K562 (cell line): ENCODE measurements at places on chromosomes 13 and 19.
A peak's percentile ranks its signal among the peaks of the same experiment; 100 is the strongest.

GRCh38 chr19:31270897-31271296 is 78.3 kb downstream of the TSHZ3 start:
- DNase-seq, result no peak
- peaks cover 35% of the 10 kb centered on the region for H3K27me3 ChIP-seq
- H3K36me3 ChIP-seq, result no peaks in the 10 kb centered on the region

DNA sequence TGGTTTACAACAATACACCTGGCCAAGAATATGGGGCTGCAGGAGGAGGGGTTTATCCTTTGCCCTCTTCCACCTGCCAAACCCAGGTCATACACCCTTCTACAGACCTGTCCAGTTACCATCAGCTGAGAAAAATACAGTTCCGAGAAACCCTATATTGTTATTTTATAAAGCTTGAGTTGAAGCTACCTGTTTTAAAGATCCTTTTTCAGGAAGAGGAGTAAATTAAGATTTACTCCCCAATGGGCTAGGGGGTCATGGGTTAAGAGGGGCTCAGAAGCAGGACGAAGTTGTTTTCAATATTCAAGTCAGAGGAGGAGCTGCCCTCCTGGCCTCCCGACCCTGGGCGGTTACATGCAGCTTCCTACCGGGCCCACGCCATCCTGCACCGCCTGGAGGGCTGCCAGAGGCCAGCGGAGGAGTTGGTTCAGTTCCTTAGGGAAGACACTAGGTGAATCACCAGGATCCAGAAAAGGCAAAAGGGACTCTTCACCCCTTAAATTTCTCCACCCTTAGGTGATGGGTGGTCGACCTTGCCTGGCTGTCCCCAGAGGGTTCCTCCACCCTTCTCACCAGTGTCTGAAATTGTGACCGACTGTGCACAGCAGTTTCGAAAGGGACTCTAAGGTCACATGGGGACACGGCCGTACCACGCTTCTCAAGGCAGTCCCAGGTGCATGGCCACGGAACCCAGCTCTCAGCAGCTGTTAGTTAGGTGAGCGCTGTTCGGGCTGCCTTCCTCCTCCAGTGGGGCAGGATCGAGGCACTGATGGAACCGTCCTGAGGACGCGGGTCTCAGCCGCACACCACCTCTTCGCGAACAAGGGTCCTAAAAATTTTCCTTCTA is 1.2 kb downstream of the GJB2 start:
- no peaks in the 10 kb centered on the region for H3K36me3 ChIP-seq
- no peak overlapping the region for H3K27ac ChIP-seq
- peaks cover 4% of the 10 kb centered on the region for H3K4me1 ChIP-seq
- H3K4me3 ChIP-seq, result no peak overlapping the region

DNA sequence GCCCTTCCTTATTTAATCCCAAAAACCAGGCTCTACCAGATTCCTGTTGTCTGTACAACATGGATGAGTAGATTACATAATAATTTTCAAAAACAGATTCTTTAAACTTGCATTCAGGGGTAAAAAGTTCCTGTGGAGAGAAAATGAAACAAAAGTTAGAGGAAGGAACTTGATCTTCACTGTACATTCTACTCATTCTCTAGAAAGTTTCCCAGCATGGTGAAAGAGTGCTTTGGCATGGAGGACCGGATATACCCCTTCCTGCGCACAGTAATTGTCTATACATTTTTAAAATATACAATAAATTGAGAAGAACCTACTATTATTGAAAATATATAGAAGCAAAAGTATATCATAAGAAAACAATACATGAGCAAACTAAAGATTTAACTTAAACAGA is 274.2 kb downstream of the ITGBL1 start:
- no peak overlapping the region for H3K4me3 ChIP-seq
- H3K27me3 ChIP-seq, result no peaks in the 10 kb centered on the region
- no peaks in the 10 kb centered on the region for H3K36me3 ChIP-seq
- H3K27ac ChIP-seq, result no peak overlapping the region
- DNase-seq, result no peak
- no peaks in the 10 kb centered on the region for H3K4me1 ChIP-seq

GRCh38 chr13:98508685-98509084 is 68.2 kb downstream of the STK24 start:
- peaks cover 71% of the 10 kb centered on the region for H3K4me1 ChIP-seq
- H3K4me3 ChIP-seq, result no peak overlapping the region
- peak overlapping the region; percentile 95 for H3K27ac ChIP-seq
- H3K36me3 ChIP-seq, result peaks cover 21% of the 10 kb centered on the region; the same call in 2 of the 3 replicates

GRCh38 chr13:44155422-44156293 is 218.0 kb upstream of the SERP2 start:
- no peaks in the 10 kb centered on the region for H3K36me3 ChIP-seq
- no peak overlapping the region for H3K4me3 ChIP-seq
- no peak for DNase-seq
- no peaks in the 10 kb centered on the region for H3K4me1 ChIP-seq
- no peaks in the 10 kb centered on the region for H3K27me3 ChIP-seq

GRCh38 chr19:44777715-44778347 is at the start of gene CBLC:
Gene CBLC, plus strand, starts transcription at chr19:44777890. Its CDS starts 42 bp downstream, at chr19:44777932.
- H3K4me3 ChIP-seq, result no peak within 1 kb of the TSS
- H3K27me3 ChIP-seq, result no peaks in the 10 kb centered on the region
- H3K27ac ChIP-seq, result no peak within 1 kb of the TSS
- no peaks in the 10 kb centered on the region for H3K36me3 ChIP-seq

DNA sequence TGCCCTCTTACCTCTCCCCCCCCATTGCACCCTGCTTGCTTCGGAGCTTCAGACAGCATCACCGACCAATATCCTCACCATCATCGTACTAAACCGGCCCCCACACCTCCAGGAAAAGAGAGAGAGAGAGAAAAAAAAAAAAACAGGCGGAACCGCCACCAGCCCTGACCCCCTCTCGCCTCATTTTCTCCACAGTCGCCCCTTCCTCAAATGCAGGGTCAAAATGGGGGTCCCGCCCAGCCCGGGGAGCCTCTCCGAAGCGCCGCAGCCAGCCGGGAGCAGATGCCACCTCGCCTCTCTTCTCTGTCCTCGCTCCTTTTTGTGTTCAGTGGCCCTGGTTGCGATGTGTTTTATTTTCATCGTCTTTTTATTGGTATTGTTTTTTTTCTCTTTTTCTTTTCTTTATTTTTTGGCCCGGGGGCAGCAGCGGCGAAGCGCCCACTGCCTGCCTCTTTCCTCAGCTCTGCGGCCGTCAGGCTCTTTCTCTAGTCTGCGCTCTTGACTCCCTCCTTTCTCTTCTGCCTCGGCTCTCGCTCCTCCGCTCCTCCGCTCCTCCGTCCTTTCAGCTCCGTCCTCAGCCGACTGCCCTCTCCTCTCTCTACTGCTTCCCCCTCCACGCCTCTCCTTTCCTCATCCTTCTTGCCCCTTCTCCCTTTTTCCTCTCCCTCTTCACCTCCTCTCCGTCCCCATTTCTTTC is 41.4 kb downstream of the DEDD2 start:
- no peaks in the 10 kb centered on the region for H3K36me3 ChIP-seq
- no peak overlapping the region for H3K27ac ChIP-seq
- no peak for DNase-seq
- peaks cover 15% of the 10 kb centered on the region for H3K4me1 ChIP-seq
- H3K27me3 ChIP-seq, result peaks cover 94% of the 10 kb centered on the region

DNA sequence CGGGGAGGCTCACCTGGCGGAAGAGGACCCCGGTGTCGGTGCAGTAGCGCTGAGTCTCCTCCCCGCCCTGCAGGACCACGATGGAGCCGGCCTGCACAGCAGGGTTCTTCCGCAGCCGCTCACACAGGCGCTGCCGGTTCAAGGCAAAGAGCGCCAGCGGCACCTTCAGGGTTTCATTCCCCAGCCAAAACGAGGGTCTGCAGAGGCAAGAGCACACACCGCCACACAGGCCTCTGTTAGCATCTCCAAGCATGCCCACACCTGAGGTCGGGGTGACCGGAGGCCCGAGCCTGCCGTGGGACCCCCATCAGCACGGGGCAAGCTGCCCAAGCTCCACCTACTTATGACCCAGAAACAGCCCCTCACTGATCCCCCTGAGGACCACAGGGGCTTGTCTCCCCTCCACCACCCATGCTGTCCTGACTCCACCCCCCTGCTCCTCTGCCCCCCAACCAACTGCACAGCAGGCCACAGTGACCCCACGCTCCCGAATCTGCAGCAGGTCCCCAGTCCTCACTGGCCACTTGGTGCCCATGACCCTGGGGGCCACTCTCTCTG is 8.9 kb downstream of the PEPD start:
- H3K4me3 ChIP-seq, result no peak overlapping the region
- H3K4me1 ChIP-seq, result no peaks in the 10 kb centered on the region
- H3K36me3 ChIP-seq, result no peaks in the 10 kb centered on the region
- no peak overlapping the region for H3K27ac ChIP-seq

DNA sequence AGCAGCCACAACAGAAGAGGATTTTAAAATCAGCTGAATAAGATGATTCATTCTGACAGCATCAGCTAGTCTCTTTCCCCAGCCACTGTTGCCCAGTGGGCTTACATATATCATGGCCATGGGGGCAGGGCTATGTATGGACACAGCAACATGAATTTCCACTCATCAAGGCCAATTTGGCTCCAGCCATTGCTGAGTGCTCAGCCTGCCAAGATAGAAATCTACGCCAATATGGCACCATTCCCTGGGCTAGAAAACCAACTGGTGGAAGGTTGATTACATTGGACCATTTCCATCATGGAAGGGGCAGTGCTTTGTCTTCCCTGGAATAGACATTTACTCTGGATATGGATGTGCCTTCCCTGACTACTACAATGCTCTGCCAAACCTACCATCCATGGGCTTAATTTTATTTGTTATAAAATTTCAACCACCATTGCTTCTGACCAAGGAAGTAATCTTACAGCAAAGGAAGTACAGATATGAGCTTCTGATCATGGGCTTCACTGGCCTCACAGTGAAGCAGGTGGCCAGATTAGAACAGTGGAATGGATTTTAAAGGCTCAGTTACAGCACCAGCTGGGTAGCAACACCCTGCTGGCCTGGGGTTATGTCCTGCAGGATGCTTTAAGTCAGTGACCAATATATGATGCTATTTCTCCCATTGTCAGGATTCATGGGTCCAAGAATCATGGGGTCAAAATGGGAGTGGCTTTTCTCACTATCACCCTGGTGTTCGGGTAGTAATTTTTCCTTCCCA is 9.8 kb upstream of the ALOX5AP start:
- no peak for DNase-seq
- H3K27me3 ChIP-seq, result peaks cover 8% of the 10 kb centered on the region
- no peaks in the 10 kb centered on the region for H3K4me1 ChIP-seq
- H3K36me3 ChIP-seq, result no peaks in the 10 kb centered on the region
- no peak overlapping the region for H3K27ac ChIP-seq

DNA sequence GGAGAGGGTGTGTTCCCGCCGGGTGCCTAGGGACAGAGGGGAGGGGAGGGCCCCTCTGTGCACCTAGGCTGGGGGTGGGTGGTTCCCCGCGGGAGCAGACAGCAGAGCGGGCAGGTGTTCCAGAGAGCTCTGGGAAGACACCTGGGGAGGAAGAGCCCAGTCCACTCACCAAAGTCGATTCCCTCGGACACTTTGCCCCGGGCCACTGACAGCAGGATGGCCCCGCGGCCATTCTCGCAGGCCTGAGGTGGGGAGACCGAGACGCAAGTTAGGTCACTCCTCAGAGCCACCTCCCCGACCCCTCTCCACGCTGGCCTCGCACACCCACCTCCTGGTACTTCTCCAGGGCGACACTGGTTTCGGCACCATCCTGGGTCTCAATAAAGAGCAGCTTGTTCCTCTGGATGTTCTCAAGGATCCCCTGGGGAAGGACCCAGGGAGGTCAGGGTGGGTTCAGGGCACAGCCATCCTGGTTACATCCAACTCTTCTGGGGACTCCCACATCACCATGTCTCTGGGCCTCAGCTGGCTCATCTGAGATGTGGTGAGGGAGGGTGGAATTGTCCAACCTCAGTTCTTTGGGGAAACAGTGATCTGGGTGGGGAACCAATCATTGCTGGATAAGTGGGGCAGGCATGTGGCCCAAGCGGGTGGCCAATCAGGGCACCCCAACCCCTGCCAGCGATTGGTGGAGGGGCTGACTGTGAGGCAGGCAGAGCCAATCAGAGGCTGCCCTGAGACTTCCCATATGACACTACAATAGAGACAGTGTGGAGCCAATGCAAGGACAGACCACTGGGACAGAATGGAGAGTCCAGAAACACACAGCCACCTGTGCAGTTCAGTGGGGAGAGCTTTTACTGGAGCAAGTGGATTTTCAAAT is 12.6 kb downstream of the KLC3 start:
- H3K27ac ChIP-seq, result no peak overlapping the region
- DNase-seq, result no peak
- peaks cover 81% of the 10 kb centered on the region; the same call in 2 of the 3 replicates for H3K36me3 ChIP-seq
- no peak overlapping the region for H3K4me3 ChIP-seq

- H3K4me3 ChIP-seq, result no peak overlapping the region
- no peaks in the 10 kb centered on the region for H3K27me3 ChIP-seq
- DNase-seq, result no peak
- H3K4me1 ChIP-seq, result no peaks in the 10 kb centered on the region
- H3K27ac ChIP-seq, result no peak overlapping the region
- H3K36me3 ChIP-seq, result no peaks in the 10 kb centered on the region
Measured at GRCh38 chr13:71814806-71815360, 52.1 kb downstream of the DACH1 start.

- H3K27me3 ChIP-seq, result no peaks in the 10 kb centered on the region
- DNase-seq, result no peak
- no peak overlapping the region for H3K4me3 ChIP-seq
- H3K36me3 ChIP-seq, result no peaks in the 10 kb centered on the region
Measured at GRCh38 chr13:84208246-84208910, 326.1 kb upstream of the SLITRK1 start.
